Stimulated activated CD4-positive, alpha-beta T cell treated with anti-CD3 and anti-CD28 coated beads, Interleukin-12 subunit alpha, Interleukin-12 subunit beta, amount 100 ng/mL, for 48 hours (primary cell): ENCODE measurements at places on chromosomes 2 and 18.
A peak's percentile ranks its signal among the peaks of the same experiment; 100 is the strongest.

- DNase-seq: no peak
These were observed 217.8 kb upstream of the ATP5MC3 start for GRCh38 chr2:175399326-175399725.

DNA sequence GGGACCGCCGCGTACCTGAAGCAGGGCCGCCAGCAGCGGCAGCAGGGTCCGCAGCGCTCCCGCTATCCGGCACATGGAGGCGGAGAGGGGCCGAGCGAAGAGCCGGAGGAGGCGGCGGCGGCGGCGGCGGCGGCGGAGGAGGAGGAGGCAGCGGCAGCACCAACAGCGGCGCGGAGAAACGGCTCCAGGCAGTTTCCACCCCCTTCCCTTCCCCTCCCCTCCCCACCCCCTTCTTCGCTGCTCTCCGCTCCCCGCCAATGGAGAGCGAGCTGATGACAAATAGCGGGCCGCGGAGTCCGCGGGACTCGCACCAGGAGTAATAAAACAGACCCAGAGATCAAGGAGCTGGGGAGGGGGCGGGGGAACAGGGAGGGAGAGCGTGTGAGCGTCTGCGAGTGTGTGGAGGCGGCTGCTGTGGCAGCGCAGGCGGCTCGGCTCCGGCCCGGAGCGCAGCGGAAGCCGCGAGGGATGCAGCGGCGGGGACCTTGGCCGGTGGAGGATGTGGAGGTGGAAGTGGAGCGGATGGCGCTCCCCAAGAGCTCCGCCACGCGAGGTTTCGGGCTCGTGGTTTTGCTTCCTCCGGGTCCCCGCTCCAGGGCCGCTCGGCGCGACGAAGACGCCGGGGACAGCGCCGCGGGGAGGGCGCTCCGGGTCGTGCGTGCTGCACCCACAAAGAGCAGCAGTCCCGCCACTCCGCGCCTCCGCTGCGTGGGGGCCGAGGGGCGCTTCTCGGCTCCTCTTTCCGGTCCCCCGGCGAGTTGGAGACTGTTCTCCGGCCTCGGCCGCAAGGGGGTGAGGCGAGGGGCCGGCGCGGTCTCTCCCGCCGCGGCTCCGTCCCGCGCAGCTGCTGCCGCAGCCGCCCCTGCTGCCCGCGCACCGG is at the start of gene CDH2:
TSS of gene CDH2 (minus strand) at position 183 of the 880 bp plus-strand sequence. CDS start at position 75, 108 bp downstream.
- no peak for DNase-seq

DNA sequence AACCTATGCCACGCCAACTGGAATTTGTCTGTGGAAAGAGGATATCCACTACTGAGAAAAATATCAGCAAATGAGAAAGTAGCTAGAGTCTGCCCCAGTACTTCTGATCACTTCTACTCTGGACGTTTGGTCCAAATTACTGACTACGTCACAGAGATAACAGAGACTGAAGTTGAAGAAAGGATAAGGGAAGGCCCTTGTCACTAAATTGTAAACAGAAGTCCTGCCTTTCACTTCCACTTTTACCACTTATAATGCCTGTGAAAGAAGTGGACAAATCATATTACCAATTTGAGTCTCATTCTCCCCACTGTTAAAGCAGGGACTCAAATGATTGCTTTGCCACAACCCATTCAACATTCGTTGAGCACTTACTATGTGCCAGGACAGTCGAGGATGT is 173.9 kb upstream of the ERBB4 start:
- no peak for DNase-seq

- DNase-seq: no peak
These were observed 151.7 kb upstream of the NOSTRIN start for GRCh38 chr2:168650781-168651180.

DNA sequence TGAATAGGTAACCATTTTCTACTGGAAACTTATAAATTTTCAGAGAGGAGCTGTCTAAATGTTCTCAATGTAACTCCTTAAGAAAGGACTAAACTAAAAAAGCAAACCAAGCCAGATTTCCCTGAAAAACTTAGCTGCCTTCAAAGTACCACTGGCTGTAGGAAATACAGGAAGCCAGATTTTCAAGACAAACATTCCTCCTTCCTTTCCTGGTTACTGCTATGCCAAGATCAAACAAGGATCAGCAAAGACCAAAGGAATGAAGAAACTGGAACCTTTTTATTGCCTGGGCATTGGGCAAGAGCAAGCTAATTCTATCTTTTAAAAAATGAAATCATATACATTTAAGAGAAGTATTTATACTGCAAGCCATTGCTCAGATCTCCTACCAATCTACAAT is 212.7 kb downstream of the DYM start:
- no peak for DNase-seq

- DNase-seq: no peak
These were observed 46.3 kb downstream of the ANKRD12 start for GRCh38 chr18:9182852-9183399.

GRCh38 chr2:211745295-211746097 is 793.1 kb downstream of the ERBB4 start:
- DNase-seq: no peak

DNA sequence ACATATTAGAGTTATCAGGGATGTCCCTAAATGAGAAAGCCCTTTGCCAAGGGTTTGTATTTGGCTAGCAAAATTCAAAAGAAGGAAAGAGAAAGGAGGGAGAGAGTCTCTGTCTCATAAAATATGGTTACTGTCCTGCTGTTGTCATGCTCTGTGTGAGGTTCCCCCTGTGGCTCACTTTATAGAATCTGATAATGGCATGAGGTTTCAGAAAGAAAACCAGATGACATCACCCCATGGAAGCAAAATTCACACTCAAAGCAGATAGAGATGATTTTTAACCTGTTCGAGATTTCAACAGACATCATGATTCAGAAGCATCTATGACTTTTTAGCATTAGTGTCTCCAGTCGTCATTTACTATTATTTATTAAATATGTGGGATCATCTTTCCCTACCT is 165.0 kb upstream of the SESTD1 start:
- no peak for DNase-seq

DNA sequence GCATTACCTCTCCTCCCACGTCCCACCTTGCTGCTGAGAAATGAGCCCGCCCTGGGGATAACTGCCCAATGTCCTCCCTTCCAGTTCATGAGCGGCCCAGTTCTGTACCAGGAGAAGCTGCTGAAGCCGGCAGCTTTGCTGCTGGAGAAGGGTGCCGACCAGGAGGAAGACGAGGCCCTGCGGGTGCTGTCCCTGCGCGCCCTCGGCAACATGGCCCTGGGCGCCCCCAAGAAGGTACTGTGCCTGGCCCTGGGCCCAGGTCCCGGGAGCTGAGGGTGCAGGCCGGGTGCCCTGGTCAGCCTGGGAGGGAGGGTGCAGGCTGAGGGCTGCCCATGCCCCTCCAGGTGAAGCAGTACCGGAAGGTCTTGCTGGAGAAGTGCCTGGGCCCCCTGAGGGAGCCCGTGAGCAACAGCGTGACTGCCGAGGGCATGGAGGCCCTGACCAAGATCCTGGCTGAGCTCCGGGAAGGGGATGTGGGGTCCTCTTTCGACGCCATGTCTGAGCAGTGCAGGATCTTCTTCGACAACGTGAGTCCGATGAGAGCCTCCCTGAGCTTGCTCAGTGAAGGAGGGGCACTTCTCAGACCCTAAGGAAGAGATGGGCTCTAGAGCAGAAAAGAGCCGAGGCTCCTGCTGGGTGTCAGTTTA is 25.7 kb downstream of the HJURP start:
- no peak for DNase-seq

GRCh38 chr2:239201884-239202283 is 198.9 kb downstream of the HDAC4 start:
- no peak for DNase-seq

DNA sequence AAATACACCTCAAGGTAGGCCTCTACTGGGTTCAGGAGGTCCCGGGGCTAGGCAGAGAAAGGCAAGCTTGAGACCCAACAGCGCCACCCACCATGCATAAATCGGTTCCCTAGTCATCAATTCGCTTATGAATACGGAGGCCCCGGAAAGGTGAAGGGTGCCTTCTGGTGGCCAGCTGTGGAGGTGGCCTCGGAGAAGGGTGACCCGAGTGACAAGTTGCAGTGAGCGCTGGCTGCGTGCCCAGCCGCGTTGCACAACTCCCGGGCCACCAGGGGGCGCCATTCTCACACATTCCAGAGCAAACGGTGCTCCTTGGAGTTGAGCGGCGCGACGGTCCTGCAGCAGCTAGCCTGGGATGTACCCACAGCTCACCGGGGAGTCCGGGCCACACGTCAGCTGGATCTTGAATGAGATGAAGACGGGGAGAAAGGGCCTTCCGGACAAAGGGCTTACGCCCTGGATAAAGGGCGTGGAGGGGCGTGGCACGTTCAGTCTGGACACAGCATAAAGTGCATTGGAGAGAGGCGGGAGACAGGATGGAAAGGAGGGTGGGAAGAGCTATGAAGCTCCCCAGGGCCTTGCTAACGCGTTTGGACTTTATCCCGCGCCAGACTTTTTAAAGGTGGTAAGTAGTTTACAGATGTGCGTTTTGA is 20.4 kb downstream of the TMSB10 start:
- DNase-seq: peak; percentile 99

DNA sequence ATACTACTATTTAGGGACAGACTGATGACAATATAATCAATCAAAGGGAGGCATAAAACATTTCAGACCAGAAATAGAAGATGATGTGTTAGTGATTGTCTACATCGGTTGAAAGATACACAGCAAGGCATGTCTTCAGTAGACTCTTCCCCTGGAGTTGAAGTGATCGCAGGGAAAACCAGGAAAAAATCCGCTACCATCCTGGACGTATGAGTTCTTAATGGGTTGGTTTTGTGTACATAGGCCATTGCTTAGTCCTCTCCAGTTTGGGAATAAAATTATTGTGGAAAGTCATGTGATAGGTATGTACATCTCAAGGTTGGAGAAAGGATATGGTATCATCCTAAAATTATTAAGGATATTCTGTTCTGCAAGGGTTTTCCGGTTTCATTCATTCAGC is 4.3 kb downstream of the APCDD1 start:
- no peak for DNase-seq

GRCh38 chr2:5975401-5975800 is 283.2 kb downstream of the SOX11 start:
- DNase-seq: no peak

GRCh38 chr2:210493528-210493927 is 17.0 kb upstream of the LANCL1 start:
- no peak for DNase-seq

DNA sequence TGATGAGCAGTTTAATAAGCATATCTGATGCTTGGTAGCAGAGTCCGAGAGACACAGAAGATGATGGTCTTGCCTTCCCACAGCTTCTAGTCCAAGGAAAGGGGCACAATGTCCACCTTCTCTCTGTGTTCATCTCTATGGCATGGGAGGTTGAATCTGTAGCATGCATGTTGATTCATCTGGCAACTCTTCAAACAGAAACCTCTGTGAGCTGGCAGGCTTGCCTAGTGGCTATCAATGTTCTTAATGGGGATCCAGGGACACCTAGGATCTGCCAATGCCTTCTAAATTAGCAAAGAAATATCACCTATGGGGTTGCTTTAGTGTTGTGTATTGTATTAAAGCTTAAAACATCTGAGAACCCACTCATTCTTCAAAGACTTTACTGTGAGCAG is 170.8 kb downstream of the INO80D start:
- DNase-seq: no peak

- DNase-seq: no peak
These were observed 354.8 kb upstream of the CNTNAP5 start for GRCh38 chr2:123670286-123670685.

DNA sequence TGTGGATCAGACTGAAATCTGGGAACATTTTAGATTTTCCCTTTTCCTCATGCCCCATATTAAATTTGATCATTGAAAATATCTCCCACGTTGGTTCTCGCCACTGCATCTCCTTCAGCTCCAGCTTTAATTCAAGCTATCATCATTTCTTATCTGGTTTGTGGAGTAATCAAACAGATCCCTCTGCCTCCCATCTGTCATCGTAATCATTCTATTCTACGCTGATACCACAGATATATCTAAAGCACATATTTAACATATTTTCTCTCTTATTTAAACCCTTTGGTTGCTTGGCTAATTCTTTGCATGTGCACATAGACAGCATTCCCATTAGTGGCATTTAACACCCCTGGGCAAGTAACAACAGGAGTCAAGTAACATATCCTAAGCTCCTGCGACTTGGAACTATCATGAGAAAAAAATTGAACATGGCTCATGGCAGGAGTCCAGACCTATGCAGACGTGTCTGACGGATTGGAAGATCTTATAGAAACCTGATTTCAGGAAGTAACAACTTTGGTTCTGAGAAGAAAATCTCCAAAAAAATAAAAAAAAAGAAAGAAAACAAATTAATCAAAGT is 158.8 kb upstream of the KYNU start:
- no peak for DNase-seq

GRCh38 chr2:71646028-71646427 is 192.7 kb downstream of the DYSF start:
- DNase-seq: no peak

GRCh38 chr2:157899125-157899839 is 23.2 kb upstream of the ACVR1 start:
- no peak for DNase-seq

DNA sequence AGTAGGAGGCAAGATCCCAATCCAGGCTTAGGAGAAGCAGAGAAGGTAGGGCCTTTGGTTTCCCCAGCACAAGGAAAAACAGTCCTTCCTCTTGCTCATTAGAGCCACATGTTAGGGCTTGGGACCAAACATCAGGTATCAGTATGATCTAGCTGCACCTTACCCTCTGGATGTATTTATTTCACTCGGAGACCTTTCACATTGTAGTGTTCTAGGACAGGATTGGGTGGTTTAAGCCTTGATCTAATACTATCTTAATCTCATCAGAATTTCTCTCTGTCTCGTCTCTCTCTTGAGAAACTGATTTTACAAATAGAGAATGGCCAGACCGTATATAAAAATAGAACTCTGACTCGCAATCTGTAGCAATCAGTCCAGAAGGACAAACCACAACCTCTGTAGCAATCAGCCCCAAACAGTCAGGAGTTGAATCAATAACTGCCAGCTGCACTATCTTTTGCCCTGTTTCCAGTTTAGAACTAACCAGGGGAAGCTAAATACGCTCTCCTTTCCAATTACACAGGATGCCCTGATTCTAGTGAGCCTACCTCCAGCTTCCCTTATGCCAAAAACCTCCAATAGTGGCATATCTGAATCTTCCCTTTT is 207.1 kb downstream of the TDRD15 start:
- DNase-seq: no peak

DNA sequence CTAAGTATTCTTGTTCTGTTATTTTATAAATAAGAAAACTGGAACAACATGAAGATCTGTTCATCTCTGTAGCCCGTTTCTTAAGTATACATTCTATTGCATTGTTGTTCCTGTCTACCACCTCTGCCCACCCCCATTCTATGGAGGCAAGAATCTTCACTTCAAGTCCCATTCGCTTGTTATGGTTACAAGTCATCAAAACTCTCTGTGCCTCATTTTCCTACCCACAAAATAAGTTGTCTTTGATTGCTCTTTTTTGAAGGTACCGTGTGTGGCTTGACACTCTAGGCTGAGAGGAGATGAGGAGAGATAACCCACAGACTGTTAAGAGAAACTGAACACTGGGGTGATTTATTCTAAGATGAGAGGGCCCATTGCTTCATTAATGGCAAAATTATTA is 2.9 kb upstream of the EVA1A start:
- DNase-seq: no peak

DNA sequence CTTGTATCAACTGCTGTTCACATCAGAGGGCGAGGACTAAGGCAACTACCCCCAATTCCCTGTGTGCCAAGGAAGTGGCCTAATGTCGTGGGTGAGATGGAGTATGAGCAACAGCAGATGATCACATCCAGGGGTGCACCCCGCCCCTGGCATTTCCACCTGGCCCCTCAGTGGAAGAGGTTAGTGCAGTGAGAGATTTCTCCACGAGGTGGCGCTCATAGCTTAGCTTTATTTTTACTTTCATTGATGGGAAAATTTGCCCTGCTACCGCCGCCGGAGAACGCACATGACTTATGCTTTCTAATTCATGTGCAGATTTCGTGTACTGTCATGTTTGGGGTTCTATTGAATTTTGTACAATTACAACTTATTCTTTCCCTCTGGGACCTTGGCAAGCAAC is 470.6 kb upstream of the MEX3C start:
- peak; percentile 21 for DNase-seq
